ENCODE measurements at places on chromosomes 5 and 9. TPM values are rescaled to one million over a fixed set of nuclear protein-coding genes. Genes with fewer than 3 reads are reported as not detected.
A peak's percentile ranks its signal among the peaks of the same experiment; 100 is the strongest.

MLANA gene
- total RNA-seq, result not detected

SLC25A2 gene
- not detected for total RNA-seq

PLPPR1 gene
- not detected for total RNA-seq

TMEFF1 gene
- 1.2 TPM for total RNA-seq

CDX1 gene
- not detected for total RNA-seq

GRCh38 chr9:137175345-137175961, 3.6 kb upstream of the TMEM210 start:
- DNase-seq, result no peak

TMC1 gene
- not detected for total RNA-seq

- peak; percentile 56 for DNase-seq
These were observed 661.8 kb downstream of the DTWD2 start for GRCh38 chr5:118326481-118327045.

DNA sequence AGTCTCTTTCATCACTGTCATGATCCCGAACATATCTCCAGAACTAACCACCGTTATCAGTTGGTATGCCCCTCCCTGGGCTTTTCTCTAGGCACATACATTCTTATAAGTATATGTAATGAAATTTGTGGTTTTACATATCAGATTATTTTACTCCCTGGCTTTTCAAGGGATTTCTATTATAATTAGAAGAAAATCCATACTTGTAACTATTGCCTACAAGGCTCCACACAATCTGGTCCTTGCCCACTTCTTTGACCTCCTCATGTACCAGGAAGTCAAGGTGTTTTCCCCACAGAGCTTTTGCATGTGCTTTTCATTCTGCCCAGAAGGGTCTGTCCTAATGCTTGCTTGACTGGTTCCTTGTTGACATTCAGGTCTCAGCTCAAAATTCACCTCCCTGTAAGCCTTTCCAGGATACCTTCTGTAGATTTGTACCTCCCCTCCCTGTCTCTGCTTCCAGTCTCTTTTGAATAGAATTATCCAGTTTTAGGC, 33.6 kb upstream of the HSD17B4 start:
- no peak for DNase-seq

GRCh38 chr9:132725306-132725705, 55.0 kb downstream of the GTF3C4 start:
- no peak for DNase-seq
